Activated naive CD8-positive, alpha-beta T cell treated with anti-CD3 and anti-CD28 coated beads, Interleukin-2, amount 10 ng/mL, durations not matched to agents 7 days and 5 days (primary cell): ENCODE measurements at places on chromosomes 7 and 10. TPM values are rescaled to one million over a fixed set of nuclear protein-coding genes. Genes with fewer than 3 reads are reported as not detected.

Gene DPYSL4
- 8.5 TPM for total RNA-seq

Gene HTRA1
- 0.26 TPM for total RNA-seq

Gene PCBD1
- total RNA-seq, result 27.7 TPM

Gene MMD2
- total RNA-seq, result not detected

Gene TTYH3
- 32.0 TPM for total RNA-seq

Gene ZNF862
- total RNA-seq, result 45.6 TPM

Gene FAM171A1
- 7.0 TPM for total RNA-seq

Gene PTF1A
- not detected for total RNA-seq

Gene KCNIP2
- total RNA-seq, result 4.1 TPM

Gene RTKN2
- 3.6 TPM for total RNA-seq

Gene PHKG1
- total RNA-seq, result 2.3 TPM

Gene NEURL1
- 2.0 TPM for total RNA-seq

Gene SPDYE8
- not detected for total RNA-seq

Gene NEUROD6
- total RNA-seq, result not detected

Gene MSS51
- 4.0 TPM for total RNA-seq

Gene HERC4
- 76.5 TPM for total RNA-seq

Gene CPN1
- total RNA-seq, result not detected

Gene SLC16A9
- total RNA-seq, result 0.08 TPM

Gene ITGA8
- total RNA-seq, result not detected

Gene H2BK1
- 2.2 TPM for total RNA-seq

Gene GHITM
- 103 TPM for total RNA-seq

Gene ATG9B
- 11.6 TPM for total RNA-seq

Gene WDR86
- total RNA-seq, result 2.1 TPM

Gene APBB1IP
- 81.1 TPM for total RNA-seq

Gene ADCYAP1R1
- total RNA-seq, result not detected

Gene VSIR
- total RNA-seq, result 125 TPM

Gene PNLIP
- not detected for total RNA-seq

Gene FAM221A
- total RNA-seq, result 5.8 TPM

Gene EPHA1
- total RNA-seq, result 27.3 TPM

Gene TSPAN15
- total RNA-seq, result 4.7 TPM

Gene PPP3CB
- total RNA-seq, result 41.7 TPM

Gene IFIT1B
- not detected for total RNA-seq

Gene AGK
- total RNA-seq, result 40.3 TPM

Gene TIMM23
- 42.7 TPM for total RNA-seq

Gene SAMD9
- 65.4 TPM for total RNA-seq

Gene FAM241B
- 8.0 TPM for total RNA-seq

Gene CAMK2B
- total RNA-seq, result not detected

Gene SHH
- not detected for total RNA-seq

Gene MEPCE
- total RNA-seq, result 49.0 TPM

Gene GJD4
- total RNA-seq, result not detected

Gene LIPM
- not detected for total RNA-seq

Gene ENO4
- total RNA-seq, result not detected

Gene C10orf90
- total RNA-seq, result not detected

Gene ARHGEF5
- total RNA-seq, result 7.7 TPM

Gene NEBL
- not detected for total RNA-seq

Gene RBP4
- not detected for total RNA-seq

Gene TMEM184A
- not detected for total RNA-seq

Gene TAF5
- total RNA-seq, result 12.1 TPM

Gene PODXL
- total RNA-seq, result 1.4 TPM

Gene ELAPOR2
- total RNA-seq, result 2.9 TPM

Gene C10orf105
- total RNA-seq, result 0.30 TPM

Gene MINDY3
- 26.3 TPM for total RNA-seq

Gene FAM131B
- total RNA-seq, result 2.9 TPM

Gene LRRC4
- total RNA-seq, result not detected
